Activated CD8-positive, alpha-beta memory T cell treated with anti-CD3 and anti-CD28 coated beads for 1 hour (primary cell): ENCODE measurements at places on chromosomes 6 and 20.

DNA sequence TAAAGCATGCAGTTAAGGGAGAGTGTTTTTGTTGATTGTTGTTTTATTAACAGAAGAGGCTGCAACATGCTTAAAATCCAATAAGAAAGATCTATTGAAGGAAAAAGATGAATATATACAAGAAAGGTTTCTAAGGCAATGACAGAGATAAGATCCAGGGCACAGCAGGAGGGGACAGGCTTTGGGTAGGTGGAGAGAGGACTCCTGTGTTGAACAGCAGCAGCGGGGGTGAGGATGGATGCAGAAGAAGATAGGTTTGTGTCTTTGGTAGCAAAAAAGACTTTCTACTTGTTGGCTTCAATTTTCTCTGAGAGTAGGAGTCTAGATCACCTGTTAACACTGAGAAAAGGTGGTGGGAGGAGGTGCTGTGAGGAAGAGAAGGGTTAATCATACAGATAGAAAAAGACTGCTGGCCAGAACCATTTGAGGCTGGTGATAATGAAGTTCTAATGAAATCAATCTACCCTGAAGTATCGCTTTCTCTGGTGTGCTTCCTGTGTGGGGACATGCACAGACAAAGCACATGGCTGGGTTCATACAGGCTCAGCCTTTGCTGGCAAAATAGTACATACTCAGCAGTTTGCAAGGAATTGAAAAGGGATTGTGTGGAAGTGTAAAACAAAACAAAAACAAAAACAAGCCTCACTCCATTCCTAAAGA is 17.2 kb upstream of the DST start:
- no peak for DNase-seq

DNA sequence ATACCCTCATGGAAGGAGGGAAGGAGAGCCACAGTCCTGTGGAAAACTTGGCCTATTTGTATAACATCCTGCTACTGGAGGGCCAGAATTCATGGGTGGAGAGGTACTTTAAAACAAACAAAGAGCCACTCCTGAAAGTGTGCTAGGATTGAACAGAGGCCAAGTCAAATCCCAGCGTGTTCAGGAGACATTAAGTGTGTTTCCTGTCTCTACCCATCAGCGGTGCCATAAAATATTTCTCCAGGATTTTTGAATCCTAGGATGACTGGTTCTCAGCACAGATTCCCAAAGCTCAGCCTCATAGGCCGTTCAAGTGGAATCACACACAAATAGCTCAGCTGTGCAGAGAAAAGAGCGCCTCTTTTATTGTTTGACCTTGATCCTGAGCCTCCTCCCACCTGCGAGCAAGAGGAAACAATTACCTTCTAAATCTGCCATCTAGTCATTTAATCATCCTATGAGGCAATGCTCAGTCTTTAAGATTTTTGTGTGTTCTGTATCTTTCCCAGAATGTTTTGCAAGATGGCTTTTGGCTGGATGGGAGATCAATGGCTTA is 31.8 kb upstream of the RALGAPA2 start:
- DNase-seq, result no peak

DNA sequence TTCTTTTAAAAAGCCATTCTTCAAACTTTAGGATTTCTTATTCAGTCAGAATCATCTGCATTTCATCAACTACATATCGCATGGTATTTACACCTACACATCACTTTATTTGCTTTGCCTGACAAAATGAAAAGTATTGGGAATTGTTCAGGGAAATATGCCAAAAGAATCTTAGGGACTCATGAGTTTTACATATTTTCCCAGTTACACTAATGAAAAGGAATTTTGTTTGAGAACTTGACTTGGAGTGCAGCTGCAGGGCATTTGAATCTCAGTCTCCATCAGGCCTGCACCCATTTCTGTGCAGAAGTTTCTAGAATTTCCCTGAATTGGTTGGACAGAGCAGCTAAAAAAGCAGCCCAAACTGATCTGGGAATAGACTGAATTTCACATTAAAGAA is 65.3 kb downstream of the MTHFD1L start:
- DNase-seq, result no peak

DNA sequence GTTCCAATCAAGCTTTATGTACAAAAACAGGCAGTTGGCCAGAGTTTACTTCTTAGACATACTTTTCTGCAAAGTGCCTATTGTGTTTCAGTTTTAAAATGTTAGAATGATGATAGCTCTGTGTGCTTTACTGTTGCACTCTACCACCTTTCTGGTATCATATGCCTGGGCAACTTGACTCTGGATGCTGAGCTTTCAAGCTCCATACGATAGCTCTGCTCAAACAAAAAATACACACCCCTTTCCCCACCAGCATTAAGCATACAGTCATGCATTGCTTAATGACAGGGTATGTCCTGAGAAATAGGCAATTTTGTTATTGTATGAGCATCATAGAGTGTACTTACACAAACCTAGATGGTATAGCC is 123.1 kb downstream of the RCAN2 start:
- no peak for DNase-seq

DNA sequence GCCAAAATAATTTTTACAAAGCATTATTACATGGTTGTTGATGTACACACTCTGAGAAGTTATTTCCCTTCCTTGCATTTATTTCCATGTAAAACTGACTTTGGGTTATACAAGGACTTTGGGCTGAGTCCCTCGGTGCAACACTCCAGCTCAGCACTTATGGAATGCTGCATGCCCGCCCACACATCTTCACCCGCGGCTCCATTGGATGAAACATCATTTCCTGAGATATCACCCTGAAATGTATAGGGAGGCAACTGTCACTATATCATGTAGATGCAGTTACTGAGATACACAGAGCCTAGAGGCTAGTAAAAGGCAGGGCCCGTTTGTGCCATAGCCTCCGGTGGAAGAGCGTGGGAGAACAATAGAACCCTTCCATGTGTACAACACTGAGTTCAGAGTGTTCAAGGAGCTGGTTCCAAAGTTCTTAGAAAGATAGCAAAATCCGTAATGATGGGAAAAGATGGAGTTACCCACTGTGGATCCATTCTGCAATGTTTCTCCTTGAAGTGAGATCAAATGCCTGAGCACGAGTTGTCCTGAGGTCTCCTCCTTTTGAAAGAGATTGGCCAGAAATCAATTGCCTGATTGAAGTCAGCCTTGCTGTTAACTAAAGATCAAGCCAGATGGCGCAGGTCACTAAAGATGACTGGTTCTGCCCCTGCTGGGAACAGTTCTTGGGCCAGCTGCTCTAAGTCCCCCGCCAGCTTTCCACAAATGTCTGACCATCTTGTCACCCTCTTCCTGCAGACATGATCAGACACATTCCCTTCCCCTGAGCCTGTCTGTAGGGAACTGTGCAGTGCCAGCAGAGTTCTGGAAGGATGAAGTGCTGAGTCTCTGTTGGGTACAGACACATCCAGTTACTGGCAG is 100.9 kb upstream of the IYD start:
- DNase-seq, result no peak

DNA sequence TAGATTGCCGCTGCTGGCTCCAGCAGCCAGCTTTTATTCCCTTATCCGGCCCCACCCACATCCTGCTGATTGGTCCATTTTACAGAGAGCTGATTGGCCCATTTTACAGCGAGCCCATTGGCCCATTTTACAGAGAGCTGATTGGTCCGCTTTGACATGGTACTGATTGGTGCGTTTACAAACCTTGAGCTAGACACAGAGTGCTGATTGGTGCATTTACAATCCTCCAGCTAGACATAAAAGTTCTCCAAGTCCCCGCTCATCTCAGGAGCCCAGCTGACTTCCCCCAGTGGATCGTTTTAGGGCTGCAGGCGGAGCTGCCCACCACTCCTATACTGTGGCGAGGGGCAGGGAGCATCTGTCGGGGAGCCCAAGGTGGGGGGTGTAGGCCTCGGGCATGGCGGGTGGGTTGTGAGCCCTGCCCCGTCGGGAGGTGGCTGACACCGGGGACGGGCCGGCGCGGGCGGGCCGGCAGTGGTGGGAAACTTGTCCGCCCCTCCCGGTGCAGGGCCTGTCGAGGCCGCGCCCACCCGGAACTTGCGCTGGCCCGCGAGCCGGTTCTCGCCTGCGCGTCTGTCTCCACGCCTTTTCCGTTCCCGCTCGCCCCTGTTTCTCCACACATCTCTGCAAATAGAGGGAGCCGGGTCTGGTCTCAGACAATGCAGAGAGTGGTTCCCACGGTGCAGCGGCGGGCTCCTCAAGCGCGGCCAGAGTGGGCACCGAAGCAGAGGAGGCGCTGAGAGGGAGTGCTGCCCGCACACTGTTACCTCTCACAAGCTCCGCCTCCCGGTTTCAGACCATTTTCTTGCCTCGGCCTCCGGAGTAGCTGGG is 86.1 kb upstream of the STMND1 start:
- peak; percentile 2 for DNase-seq

GRCh38 chr20:2357114-2357513 is 23.6 kb upstream of the TGM6 start:
- no peak for DNase-seq

- DNase-seq, result no peak
Observed at GRCh38 chr6:20207088-20207418, 5.2 kb downstream of the MBOAT1 start.
